ENCODE measurements at places on chromosomes 12 and 14.
A peak's percentile ranks its signal among the peaks of the same experiment; 100 is the strongest.

DNA sequence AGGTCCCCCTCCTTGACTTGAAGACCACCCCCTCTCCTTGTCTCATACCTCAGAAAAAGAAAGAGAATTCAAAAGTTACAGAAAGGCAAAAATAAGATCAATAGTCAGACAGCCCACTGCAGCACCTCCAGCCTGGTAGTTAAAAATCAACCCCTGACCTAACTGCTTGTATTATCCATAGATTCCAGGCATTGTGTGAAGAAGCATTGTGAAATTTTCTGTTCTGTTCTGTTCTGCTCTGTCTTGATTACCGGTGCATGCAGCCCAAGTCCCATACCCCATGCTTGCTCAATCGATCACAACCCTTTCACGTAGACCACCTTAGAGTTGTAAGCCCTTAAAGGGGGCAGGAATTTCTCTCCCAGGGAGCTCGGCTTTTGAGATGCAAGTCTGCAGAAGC is 5.8 kb upstream of the DHRS7 start:
- no peak for DNase-seq

- no peak for DNase-seq
These were observed 268.6 kb downstream of the ITPR2 start for GRCh38 chr12:26564391-26564790.

- DNase-seq = no peak
These were observed 268.5 kb downstream of the ALG10B start for GRCh38 chr12:38585086-38585485.

- no peak for DNase-seq
These were observed 2.2 kb downstream of the NRIP2 start for GRCh38 chr12:2832550-2833127.

GRCh38 chr14:105080161-105080560 is 14.9 kb upstream of the GPR132 start:
- no peak for DNase-seq

GRCh38 chr12:71857657-71858056 is 18.1 kb downstream of the TBC1D15 start:
- DNase-seq = no peak

DNA sequence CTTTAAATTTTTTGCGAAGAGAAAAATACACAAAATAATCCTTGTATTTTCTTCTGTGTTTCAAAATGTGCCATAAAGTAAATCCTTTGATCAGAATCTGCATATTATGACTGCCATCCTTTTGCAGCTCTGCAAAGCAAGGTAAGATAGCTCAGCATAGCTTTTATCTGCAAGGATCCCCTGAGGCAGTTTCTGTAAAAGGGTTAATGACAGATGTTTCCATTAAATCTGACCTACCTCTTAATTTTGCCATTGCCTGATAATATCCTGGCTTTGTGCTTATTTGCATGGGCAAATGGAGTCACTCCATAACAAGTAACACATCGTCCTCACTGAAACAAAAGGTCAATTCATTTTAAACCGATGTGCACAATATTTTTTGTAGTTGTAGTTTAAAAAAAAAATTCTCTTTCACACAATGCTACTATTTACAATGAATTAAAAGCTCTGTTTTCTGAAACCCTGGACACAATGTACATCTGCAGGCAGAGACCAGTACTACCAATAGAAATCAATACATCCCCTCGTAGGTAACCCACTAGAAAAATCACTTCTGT is 108.5 kb upstream of the SOX5 start:
- DNase-seq = no peak

DNA sequence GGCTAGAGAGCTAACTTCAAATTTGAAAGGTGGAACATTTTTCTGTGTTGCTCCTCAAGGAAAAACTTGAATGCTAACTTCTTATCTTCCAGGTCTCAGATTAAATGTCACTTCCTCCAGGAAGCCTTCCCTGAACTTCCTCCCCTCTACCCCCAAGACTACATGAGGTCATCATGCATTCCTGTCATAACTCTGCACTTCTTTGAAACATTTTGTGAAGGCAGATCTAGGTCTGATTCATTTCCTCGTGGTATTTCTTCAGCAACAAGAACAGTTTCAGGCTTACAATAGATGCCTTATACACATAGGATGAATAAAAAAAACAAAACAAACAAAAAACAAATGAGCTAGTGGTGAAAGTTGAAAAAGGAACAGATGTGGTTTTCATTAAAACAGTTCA is 97.1 kb upstream of the SRRM4 start:
- DNase-seq = no peak

DNA sequence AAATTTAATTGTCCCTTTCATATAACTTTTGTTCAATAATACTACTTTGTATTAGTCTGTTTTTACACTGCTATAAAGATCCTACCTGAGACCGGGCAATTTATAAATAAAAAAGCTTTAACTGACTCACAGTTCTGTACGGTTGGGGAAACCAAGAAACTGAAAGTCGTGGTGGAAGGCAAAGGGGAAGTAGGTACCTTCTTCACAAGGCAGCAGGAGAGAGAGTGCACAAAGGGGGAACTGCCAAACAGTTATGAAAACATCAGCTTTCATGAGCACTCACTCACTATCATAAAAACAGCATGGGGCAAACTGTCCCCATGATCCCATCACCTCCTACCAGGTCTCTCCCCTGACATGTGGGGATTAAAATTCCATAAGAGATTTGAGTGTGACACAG is 1069.0 kb downstream of the FSCB start:
- DNase-seq = no peak

DNA sequence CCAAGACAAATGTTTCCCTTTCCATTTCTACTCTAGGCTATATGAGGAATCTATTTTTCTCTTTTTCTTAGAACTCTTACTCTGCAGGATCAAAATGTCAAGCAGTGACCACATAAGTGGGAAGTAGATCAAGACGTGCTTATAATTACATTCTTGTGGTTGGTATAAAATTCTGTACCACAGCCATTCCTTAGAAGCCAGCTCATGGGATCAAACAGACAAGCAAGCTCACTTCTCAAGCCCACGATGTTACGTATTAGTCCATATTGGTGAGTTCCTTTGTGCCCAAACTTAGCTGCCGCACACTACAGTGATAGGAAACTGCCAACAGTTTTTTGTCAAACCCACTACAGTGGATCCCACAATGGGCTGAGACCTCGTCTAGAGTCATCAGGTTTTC is 53.4 kb downstream of the IFNG start:
- no peak for DNase-seq

GRCh38 chr12:5305425-5305824 is 126.5 kb upstream of the NTF3 start:
- no peak for DNase-seq

- no peak for DNase-seq
These were observed 4.9 kb downstream of the SDR39U1 start for GRCh38 chr14:24437736-24438067.

GRCh38 chr14:76727384-76727783 is 33.9 kb upstream of the VASH1 start:
- peak; percentile 22 for DNase-seq

DNA sequence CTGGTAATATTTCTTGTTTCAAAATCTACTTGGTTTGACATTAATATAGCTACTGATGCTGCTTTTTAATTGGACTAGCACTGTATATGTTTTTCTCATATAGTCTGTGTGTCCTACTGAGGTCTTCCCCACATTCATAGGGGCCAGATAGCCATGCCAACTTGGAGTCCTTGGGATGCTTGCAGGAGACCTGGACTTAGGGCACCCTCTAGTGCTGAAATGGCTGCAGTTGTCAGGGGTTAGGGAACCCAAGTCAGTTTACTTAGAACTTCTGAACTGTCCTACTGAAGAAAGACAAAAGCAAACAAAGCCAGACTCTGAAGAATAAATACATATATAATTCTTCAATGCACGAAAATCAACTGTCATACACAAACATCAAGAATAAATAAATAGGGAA is 279.9 kb upstream of the SYT1 start:
- DNase-seq = no peak

- no peak for DNase-seq
These were observed 70.2 kb downstream of the IRF2BPL start for GRCh38 chr14:76958020-76958979.

- DNase-seq = no peak
These were observed 166.7 kb upstream of the PWP1 start for GRCh38 chr12:107518868-107519267.

DNA sequence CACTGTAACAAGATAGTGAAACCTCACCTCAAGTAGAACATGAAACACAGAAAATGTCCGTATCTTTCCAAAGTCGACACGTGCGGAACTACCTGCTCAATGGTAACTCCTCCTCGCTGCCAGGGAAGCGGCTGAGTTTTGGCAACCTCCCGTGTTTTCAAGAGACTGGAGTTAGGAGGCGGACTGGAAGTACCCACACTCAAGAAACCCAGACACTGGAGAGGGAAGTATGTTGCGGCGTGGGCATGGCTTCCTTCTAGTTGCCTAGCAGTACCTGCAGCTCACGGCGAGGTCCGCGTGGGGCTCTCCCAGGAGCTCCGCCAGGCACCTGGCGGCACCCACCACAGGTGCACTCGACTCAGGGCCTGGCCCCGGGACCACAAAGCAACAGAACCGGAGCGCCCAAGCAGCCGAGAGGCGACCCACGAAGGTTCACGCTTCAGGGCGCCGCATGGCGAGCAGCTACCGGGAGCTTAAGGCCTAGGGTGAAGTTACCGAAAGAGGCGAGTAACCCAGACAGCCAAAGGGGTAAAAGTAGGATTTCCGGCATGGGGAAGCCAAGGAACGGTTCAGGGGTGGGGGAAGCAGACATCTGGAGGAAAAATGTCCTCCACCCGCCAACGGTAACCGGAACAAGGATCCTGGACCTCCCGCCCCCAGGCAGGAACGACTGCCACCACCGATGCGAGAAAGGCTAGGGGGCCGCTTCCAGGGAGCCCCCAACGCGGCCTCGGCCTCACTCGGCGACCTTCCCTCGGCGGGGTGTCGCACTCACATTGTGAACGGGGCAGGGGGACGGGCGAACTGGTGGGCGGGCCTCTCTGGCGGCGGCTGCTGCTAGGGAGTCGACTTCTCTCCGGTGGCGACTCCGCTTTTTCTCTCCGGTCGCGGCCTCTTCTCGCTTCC is 608 bp downstream of the PTGES3 start:
- peak; percentile 81 for DNase-seq

- DNase-seq = no peak
These were observed 106.4 kb downstream of the EFCAB11 start for GRCh38 chr14:89848165-89848564.

- DNase-seq = no peak
These were observed 267.7 kb downstream of the GALC start for GRCh38 chr14:87725318-87725717.

GRCh38 chr14:82546401-82546800 is 1012.7 kb upstream of the SEL1L start:
- no peak for DNase-seq

DNA sequence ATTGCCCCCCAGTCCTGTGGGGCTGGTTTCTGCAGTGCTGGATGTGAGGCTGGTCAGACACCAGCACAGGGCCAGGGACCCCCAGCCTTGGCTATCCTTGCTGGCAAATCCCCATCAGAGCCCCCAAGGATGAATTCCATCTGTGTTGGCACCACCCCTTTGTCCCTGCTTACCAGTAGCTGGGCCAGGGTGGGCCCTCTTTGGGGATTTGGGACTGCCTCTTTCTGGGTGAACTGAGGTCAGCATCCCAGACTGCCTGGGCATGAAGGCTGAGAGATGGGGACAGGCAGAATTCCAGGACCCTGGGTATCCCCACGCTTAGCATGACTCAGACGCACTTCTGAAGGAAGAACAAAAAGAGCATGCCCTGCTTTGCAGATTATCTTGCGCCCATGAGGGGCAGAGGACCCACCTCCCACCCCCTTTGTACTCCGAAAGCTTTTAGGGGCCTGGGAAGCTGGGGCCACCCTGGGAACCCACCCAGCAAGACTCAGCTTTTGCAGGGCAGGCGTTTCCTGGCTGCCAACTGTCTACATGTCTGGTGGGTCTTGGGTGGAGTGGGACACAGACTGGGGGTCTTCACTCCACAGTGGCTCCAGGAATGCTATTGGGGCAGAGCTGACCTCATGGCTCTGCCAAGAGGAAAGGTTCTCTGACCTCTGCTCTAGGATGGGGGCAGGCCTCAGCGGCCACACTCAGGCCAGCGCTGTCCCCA is 26.8 kb downstream of the RFLNA start:
- DNase-seq = no peak

DNA sequence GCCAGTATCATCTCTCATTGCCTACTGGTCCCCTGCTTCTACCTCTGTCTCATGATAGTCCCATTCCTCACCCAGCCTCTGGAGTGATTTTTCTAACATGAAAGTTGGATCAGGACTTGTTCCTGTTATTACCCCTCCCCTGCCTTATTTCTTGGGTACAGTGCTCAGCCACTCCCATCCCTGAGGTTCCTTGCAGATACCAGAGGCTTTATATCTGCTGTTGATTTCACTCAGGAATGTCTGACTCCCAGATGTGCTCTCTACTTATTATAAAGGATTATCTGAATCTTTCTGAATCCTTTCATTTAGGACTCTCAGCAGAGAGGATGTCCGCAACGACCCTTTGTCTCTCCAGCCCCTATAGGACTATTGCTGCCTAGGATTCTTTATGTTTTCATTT is 111.2 kb downstream of the LRRK2 start:
- no peak for DNase-seq

DNA sequence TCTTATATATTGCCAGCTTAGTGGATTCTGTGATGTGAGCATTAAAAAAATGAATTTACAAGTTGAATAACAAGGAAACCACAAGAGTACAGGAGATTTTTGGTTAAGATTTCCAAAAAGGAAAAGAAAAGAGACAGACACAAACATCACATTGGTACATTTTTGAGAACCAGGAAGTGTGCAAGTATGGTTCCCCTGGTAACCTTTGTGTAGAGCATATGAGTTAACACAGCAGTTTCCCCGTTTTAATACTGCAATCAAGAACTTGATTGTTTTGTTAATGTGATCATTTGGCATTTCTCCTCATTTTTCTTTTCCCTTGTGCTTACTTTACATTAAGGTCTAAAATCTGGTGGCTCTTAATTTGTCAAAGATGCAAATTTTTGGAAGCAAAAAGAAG is 490.4 kb upstream of the ATP2B1 start:
- no peak for DNase-seq

DNA sequence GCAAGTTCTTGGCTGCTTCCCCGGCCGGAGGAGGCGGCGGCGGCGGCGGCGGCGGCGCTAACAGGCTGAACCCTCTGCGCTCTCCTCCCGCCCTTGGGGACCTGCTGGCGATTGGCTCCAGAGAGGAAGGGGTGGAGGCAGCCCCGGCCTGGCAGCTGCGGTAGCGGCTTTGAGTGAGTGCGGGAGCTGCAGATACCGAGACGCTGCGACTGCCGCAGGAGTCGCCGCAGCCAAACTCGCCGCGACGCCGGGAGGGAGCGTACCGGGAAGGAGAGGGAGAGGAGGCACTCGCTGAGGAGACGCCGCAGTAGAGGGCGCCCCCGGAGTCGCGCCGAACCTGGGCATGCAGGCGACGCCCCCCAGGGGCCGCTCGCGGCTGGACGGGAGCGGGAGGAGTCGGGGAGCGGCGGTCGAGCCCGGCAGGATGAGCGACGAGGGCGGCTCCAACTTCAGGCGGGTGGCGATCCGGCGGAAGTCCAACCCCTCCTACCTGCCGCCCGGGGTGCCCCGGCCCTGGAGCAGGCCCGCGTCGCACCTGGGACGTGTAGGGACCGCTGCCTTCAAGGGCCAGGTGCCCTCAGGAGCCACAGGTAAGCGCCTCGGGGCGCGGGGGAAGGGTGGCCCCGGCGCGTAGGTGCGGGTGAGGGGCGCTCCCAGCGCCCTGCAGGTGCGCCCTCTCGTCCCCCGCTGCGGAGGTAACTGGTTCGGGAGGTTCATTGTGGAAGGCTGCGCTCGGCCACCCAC is at the start of gene FGD4:
Gene FGD4 (plus strand): TSS at position 189 of the 744 bp plus-strand sequence.
- peak; percentile 72 for DNase-seq

- no peak for DNase-seq
These were observed 71.6 kb downstream of the MAP1LC3B2 start for GRCh38 chr12:116630762-116631161.

- no peak for DNase-seq
These were observed 48.4 kb downstream of the LTBP2 start for GRCh38 chr14:74563586-74564159.

- no peak for DNase-seq
These were observed 98.0 kb downstream of the FBXL14 start for GRCh38 chr12:1496162-1496900.

All from CD14-positive monocyte (primary cell).